ENCODE measurements at places on chromosomes 12 and 14.

- DNase-seq, result no peak
These were observed 35.0 kb downstream of the GNG2 start for GRCh38 chr14:51895375-51895774.

DNA sequence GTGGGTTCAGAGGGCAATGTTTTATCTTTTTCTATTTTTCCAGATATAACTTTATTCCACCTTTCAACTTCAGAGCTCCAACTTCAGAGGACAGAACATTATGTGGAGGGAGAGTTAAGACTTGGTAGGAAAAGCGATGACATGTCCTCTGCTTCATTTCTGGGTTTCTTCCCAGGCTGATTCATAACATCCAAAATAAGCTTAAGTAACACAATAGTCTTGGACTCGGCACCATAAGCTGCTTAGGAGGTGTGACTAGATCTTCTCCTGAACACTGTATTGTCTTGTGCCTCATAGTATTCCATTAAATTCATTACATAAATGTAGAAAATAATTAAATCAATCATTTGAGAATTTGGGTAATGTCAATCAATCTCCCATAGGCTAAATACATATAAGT, 95.5 kb upstream of the PDE3A start:
- DNase-seq, result no peak

GRCh38 chr14:41362139-41362538, 244.5 kb upstream of the LRFN5 start:
- DNase-seq, result no peak

DNA sequence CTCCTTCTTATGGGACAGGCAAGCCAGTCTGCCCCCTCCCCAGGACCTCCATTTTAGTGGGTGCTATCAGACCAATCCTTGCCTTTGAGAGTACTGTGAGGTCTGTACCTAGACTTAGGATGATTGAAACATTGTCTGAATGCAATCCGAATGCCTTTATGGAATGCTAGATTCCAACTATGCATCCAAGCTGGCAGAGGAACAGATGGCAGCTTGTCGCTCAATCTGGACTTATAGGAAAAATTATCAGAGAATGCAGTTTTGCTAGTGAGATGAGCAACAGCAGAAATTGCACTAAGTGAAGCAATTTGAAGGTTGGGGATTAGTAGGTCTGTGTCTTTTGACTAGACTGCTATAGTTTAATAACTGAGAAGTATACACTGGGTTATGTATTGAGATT, 109.1 kb downstream of the DYRK2 start:
- DNase-seq, result no peak

DNA sequence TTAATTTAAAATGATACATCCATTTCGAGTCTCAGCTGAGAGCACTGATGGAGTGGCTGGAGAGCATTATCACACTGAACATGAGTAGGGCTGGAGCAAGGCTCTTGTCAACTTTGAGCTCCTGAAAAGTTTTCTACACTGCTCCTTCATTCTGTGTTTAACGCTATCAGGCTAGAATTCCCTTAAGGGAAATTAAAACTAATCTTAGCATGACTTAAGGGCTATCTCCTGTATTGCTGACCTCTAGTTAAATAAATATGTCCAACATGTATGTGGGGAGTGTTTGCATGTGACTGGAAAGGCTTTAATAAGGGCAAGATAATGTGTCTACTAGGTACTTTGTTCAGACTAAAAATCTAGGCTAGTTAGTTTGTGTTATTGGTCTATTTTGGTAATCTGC, 116.7 kb upstream of the CAND1 start:
- no peak for DNase-seq

DNA sequence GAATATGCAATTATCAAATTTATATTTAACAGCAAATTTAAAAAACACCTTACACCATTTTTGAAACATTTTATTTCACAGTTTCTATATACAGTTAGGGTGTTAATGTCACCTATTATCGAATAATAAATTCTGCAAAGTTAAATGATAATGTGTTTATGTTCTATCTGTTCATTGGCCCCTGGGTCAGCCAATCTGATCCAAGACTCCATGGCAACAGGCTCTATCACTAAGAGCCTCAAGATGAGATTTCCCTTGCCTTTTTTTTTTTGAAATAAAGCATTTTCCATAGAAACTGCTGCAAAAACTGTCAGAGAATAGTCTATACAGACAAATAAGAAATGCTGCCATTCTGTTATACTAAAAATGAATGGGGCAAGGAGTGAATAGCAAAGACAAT, 83.2 kb upstream of the STAC3 start:
- DNase-seq, result no peak

- no peak for DNase-seq
These were observed 4.9 kb downstream of the PPP1R3E start for GRCh38 chr14:23297611-23298277.

DNA sequence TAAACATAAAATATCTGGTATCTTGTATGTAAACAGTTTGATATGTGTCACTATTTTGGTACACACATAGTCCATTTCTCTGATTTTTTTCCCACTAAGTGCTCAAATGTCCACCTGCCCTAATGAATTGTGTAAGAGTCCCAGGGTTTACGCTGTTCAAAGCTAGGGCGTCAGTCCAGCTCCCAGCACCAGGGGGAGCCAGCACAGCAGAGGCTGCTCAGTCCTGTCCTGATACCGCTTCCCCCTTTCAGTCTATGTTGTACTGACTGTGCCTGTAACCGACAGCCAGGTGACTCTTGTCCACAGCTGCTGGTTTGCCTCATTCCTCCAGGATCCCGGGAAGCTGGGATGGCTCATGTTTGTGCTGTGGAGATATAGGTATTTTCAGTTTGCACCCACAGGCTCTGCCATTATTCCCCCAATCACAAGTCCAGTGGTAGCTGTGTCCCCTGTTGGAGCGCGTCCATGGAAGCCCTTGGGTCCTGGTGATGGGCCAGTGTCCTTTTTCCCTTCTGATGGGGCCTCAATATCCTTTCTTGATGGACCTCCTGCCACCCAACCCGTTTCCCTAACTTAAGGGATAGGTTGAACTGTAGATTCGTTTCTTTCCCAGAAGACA, 242.0 kb downstream of the NEDD1 start:
- DNase-seq, result peak; percentile 27

- peak; percentile 69 for DNase-seq
These were observed 1.2 kb downstream of the PPM1H start for GRCh38 chr12:62933602-62934238.

- no peak for DNase-seq
These were observed 94.5 kb downstream of the TTC7B start for GRCh38 chr14:90721619-90722305.

DNA sequence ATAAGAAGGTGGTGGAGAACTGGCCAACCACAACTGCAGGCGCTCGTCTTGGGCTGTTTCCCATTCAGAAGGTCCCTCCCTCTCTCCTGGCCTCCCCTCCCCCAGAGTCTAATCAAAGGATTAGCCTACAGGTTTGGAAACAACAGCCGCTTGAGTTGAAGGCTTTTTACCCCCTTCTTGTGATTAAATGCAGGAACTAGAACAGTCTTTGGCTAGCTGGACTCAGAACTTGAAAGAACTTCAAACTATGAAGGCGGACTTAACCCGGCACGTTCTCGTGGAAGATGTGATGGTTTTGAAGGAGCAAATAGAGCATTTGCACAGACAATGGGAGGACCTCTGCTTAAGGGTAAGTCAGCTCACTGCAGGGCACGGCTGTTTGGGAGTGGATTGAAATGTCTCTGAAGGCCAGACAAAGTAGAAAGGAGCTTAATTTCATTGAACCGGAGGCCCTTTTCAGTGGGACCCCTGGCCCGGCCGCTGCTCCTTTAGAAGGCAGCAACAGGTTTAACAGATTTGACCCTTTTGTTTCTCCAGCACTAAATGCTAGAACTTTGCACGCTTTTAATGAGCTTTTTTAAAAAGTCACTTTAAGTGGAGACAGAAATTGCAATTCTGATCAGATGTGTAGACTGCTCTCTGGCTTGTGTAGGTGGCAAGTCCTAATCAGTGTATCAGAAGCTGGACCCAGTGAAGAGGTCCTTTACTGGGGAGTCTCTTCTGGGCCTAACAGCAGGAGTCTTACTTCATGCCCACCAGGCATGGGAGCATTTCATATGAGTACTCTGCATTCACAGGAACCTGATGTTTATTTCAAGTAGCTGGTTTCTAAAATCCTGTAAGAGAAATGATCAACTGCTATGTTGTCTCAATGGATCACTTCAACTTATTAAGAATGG, 107.7 kb downstream of the ESR2 start:
- DNase-seq, result no peak

DNA sequence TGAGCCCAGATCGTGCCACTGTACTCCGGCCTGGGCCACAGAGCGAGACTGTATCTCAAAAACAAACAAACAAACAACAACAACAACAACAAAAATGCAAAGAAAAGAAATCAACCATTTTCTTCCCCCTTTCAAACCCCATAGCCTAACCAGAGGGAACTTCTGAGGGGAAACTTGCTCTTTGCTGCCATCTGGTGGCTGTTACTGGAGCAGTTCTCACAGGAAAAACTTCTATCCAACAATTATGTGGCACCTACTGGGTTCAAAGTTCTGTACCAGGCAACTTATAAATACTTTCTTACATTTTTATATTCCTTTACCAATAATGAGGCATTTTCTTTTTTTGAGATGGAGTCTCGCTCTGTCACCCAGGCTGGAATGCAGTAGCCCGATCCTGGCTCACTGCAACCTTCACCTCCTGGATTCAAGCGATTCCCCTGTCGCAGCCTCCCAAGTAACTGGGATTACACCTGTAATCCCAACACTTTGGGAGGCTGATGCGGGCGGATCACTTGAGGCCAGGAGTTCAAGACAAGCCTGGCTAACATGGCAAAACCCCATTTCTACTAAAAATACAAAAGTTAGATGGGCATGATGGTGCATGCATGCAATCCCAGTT, 50.9 kb upstream of the BICDL1 start:
- no peak for DNase-seq

GRCh38 chr14:98622208-98623051, 649.6 kb downstream of the BCL11B start:
- DNase-seq, result no peak

DNA sequence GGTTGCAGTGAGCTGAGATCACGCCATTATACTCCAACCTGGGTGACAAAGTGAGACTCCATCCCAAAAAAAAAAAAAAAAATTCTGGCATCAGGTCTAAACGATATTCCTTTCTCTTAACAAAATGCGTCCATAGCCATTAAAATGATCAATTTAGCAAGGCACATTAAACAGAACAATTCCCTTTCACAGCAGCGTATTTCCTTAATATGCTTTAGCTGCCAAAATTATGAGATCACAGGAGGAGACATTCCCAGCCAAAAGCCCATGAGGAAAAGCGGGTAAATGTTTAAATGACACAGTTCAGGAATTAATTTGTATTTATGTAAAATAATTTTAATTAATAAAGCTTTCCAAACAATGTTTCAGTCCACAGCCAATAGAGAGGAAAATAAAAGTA, 43.0 kb upstream of the SELPLG start:
- DNase-seq, result no peak

GRCh38 chr12:92094751-92095161, 50.9 kb downstream of the BTG1 start:
- DNase-seq, result no peak

DNA sequence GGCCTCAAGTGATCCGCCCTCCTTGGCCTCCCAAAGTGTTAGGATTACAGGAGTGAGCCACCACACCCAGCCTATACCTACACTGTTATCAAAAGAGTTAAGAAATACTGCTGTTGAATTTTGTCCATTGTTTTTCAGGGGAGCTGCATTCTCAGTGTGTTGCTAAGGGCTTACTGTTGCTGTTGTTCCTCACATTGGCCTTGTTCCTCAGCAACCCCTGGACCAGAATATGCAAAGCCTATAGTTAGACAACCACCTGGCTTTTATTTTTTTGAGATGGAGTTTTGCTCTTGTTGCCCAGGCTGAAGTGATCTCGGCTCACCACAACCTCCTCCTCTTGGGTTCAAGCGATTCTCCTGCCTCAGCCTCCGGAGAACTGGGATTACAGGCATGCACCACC, 4.7 kb upstream of the ATP6V0A2 start:
- no peak for DNase-seq
